ENCODE measurements at places on chromosomes 5 and 9.

DNA sequence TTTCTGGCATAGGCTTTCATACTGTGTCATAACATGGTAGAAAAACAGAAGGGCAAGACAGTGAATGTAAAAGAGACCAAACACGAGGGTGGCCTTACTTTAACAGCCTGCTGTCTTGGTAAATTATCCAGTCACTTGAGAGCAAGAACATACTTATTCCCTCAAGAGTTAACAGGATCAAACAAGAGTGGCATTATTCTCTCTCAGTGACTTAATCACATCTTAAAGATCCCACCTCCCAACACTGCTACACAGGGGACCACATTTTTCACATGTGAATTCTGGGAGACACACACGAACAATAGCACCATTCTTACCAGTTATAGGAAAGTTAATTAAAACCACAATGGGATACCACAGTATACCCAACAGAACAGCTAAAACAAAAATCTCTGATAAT, 898.0 kb upstream of the C9orf72 start:
- no peak for DNase-seq

DNA sequence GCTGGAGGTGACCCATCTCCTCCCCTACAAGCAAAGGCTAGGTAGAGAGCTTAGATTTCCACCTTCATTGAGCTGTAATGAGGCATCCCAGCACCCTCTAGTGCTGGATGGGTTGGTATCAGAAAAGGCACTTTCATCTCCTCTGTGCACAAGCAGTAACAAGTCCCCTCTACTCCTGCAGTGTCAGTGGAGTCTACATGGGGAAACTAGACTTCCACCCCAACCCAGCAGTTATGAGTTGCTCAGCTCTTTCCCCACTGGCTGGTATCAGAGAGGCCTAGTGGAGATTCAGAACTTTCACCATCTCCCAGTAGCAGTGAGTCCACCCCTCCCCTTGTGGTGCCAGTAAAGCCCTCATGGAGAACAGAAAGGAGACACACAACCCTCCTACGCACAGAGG, 17.9 kb downstream of the FCN1 start:
- no peak for DNase-seq

DNA sequence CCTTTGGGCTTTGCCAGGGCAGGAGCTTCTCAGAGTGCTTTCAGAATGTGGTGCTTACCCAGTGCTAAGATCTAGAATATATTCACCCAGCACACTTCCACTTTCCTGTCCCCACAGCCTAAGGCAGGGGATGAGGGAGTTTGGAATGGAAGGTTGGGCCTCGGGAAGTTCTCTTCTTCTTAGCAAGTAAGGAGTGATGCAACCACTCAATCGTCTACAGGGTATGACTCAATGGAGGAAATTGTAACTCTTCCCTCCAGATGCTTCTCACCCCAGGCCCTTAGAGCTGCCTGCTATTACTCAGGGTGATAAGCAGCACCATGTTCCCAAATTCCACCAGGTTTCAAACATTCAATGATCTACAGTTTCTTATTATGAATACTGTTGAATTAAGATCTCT, 30.8 kb upstream of the AGGF1 start:
- no peak for DNase-seq

GRCh38 chr5:57276353-57276752, 102.5 kb downstream of the GPBP1 start:
- DNase-seq, result peak; percentile 13

GRCh38 chr5:148740966-148741742, 85.3 kb upstream of the ADRB2 start:
- no peak for DNase-seq

- DNase-seq, result no peak
Measured at GRCh38 chr9:120348951-120349429, 231.0 kb downstream of the CDK5RAP2 start.

DNA sequence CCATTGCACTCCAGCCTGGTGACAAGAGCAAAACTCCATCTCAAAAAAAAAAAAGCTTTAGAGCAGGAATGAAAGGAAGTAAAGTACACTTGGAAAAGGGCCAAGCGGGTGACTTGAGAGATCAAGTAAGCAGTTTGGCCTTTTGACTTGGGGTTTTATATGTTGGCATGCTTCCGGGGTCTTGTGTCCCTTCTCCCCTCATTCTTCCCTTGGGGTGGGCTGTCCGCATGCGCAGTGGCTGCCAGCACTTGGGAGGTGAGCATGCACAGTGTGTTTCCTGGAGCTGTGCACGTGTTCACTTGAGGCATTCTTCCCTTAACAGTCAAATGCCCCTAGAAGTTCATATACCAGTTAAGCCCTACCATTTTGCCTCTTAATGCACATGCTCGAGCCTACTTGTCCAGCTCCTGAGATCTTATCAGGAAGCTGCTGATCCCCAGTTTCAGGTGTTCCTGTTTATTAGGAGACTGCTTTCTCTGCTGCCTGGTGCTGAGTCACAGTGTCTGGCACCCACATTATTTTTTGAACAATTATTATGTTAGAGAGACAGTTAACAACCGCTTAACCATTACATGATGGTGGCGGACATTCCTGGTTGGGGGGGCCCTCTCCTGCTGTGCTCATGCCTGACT, 32.6 kb upstream of the PRRC2B start:
- DNase-seq, result no peak

DNA sequence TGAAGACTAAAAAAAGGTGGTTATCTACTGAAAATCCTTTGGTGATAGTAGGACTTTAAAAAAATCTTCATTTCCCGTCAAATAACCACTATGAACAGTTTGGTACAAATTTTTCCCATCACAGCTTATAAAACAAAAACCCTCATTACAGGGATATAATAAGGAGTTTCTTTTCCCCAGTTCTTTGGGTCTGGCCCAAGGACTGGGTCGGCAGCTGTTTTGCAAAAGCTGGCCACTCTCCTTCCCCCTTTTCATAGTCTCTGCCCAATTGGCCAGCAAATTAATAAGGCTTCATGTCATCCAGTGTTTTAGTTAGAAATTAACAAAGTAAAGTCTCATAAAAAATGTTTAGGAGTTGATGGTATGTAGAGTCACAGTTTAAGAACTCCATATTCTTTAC, 47.0 kb upstream of the PDE8B start:
- no peak for DNase-seq

GRCh38 chr5:172903790-172904189, 55.4 kb upstream of the RPL26L1 start:
- DNase-seq, result no peak

GRCh38 chr5:113020461-113021273, 44.1 kb downstream of the DCP2 start:
- DNase-seq, result peak; percentile 32

DNA sequence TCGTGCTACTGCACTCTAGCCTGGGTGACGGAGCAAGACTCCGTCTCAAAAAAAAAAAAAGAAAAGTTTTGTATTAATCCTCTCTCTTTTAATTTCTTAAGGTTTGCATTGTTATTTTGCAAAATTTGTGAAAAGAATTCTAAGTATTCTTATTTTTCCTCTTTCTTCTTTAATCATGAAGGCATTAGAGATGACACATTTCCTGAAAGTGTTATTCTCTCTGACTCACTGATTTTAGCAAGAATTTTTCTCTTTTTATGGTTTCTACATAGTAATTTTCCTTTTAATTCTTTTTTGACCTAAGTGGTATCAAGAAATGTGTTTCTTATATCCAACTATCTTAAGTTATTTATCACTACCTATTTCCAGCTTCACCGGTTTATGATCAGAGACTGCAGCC, 78.0 kb downstream of the NSUN2 start:
- DNase-seq, result no peak

GRCh38 chr9:37329576-37329975, 92.9 kb upstream of the GRHPR start:
- no peak for DNase-seq

DNA sequence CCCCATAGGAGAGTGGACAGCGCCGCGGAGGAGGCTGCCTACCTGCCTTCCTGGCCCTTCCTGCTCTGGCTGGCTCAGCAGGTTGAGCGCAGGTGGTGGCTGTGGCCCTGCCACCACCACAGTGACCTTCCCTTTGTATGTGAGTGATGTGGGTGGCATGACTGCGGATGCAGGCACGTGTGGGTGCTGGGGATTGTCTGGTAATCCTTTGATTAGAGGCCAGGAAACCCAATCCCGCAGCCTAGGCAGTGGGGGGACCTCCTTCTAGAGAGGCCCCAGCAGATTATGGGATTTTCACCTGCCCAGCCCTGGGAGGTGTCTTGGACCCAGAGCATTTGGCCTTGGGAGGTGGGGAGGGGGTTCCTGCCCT, 16.5 kb downstream of the RXRA start:
- DNase-seq, result no peak

DNA sequence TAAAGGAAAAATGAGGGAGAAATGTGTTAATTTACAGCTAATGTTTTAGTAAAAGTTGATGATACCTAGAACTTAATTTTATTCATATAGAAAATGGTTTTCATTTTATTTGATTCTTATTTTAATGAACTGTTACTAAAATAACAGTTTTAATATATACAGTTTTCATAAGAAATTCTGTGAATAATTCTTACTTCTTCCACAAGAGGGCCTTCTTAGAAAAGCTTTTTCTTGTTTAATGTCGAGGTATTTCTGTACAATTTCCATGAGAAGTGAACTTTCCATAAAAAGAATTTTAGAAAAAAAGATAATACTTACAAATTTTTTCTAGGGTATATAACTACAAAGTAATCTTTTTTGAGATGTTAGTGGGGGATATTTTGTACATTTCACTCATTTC, 73.9 kb downstream of the KLF9 start:
- no peak for DNase-seq

DNA sequence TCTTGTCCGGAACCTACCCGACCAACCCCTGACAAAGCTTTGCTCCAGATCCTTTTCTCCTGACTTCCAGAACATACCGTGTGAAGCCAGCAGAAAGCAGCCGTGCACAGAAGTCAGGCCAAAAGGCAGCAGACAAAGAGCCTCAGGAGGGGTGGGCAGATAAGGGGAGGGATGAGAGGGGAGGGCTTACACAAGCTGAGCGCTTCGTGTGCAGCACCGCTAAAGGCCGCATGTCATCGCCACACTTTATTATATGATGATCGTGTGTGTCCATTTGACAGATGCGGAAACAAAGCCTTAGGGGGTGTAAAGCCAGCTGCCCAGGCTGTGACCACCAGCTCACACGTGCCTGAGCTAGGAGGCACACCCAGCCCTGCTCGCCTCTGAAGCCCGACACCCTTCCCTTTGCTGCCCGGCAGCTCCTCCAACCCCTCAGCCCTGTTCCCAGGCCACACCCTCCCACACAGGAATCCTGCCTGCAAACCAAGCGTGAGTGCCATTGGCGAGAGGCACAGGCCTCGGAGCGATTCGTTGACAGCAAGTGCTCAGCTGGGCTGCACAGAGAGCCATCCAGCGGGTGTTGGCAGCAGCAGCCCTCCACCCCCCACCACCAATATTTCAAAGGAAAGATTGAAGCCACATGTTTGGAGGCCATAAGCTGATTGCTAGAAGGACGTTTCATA, 170.5 kb upstream of the SMIM23 start:
- DNase-seq, result no peak

GRCh38 chr9:113504725-113505590, 41.4 kb downstream of the RGS3 start:
- DNase-seq, result no peak

DNA sequence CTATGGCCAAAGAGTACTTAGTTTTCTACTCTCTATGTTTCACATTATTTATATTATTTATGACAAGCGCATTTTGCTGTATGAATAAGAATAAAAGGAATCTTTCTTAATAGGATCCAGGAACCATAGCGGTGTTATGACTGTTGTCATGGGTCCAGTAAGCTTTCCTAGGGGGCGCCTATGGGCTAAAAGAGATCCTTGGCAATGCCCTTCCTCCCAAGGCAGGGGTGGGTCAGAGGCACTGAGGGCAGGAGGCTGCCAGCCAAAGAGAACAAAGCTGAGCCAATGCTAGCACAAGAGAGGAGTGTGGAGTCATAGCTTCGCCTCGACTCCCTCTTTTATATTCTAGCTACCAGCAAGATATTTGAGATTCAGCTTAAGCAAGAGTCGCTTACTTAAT, 98.4 kb upstream of the GNAQ start:
- no peak for DNase-seq

DNA sequence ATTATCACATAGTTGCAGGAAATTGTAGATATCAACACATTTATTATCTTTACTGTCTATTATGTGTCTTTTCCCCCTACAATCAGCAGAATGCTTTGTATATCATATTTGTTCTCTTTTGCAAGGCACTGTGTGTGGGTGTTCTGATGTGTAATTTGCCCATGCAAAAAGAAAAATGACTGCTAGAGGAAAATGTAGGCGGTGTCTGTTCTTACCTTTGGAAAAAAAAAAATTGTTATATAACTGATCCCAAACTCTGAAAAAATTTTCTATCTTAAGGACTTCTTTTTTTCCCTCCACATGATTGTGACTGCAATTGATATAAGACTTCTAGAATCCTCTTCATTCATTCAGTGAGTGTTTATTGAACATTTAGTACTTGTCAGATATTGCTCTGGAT, 24.5 kb downstream of the MRPS30 start:
- DNase-seq, result no peak

- no peak for DNase-seq
Measured at GRCh38 chr9:120659676-120660075, 54.6 kb downstream of the MEGF9 start.

GRCh38 chr5:95216136-95216955, 68.5 kb downstream of the MCTP1 start:
- no peak for DNase-seq

- no peak for DNase-seq
Measured at GRCh38 chr5:34603378-34603777, 52.8 kb upstream of the RAI14 start.

GRCh38 chr5:76425928-76426804, 23.1 kb downstream of the IQGAP2 start:
- no peak for DNase-seq

DNA sequence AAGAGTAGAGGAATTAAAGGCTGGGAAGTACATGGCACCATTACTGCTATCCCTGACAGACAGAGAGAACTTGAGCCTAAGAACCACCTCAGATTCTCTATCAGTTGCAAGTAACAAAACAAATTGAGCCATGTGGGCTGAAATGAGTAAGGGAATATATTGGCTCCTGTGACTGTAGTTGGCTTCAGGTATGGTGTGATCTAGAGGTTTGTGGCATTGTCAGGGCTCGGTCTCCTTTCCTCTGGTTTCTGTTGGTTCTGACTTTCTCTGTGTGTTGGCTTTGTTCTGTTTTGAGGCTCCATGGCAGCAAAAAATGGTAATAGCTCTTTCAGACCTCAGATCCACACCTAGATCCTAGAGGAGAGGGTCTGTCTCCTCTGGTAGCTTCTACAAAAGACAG, 5.7 kb downstream of the GALNT10 start:
- DNase-seq, result no peak

- no peak for DNase-seq
Measured at GRCh38 chr9:77901018-77901417, 130.6 kb downstream of the GNAQ start.

DNA sequence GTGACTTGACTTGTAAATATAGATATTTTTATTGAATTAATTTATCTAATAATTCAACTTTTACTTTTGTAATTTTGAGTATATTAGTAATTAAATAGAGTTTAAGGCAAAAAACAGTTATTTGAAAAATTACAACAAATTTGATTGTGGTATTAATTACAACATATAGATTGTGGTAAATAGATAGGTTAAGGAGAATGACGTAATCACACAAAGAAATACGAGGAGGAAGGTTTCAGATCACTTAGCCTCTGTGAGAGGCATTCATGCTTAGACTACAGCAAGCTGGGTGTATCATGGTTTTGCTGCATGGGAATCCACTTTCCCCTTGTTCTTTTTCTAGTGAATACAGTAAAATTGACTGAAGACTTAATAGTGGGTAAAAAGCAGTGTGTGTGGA, 878.4 kb upstream of the EDIL3 start:
- no peak for DNase-seq

All from activated naive CD4-positive, alpha-beta T cell treated with Interleukin-2 at 50 U/mL for 16 hours (primary cell).